ENCODE measurements at places on chromosomes 11 and 22. TPM values are rescaled to one million over a fixed set of nuclear protein-coding genes. Genes with fewer than 3 reads are reported as not detected.

The KCTD21 gene
- polyA plus RNA-seq: 4.3 TPM

The NAV2 gene
- polyA plus RNA-seq: 1.1 TPM

The KLHL35 gene
- 0.45 TPM for polyA plus RNA-seq

The OR51B4 gene
- 0.21 TPM for polyA plus RNA-seq

The CYP2D6 gene
- 7.4 TPM for polyA plus RNA-seq

The HPX gene
- polyA plus RNA-seq: 1.2 TPM

The BACE1 gene
- polyA plus RNA-seq: 0.06 TPM

The YPEL4 gene
- 0.19 TPM for polyA plus RNA-seq

The ESAM gene
- polyA plus RNA-seq: 48.6 TPM

The RAB36 gene
- polyA plus RNA-seq: 1.1 TPM

DNA sequence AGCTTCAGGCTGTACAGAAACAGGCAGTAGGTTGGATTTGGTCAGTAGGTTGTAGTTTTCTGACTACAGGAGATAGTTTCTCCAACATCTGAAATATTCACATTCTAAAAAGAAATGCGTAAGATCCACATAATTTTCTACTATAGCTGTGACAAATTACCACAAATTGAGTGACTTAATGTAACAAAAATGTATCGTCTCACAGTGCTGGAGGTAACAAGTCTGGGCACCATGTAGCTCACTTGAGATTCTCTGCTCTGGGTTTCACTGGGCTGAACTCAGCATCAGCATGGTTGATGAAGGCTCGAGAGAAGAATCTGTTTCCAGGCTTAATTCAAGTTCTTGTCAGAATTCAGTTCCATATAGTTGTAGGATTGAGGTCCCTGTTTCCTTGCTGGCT is 350.9 kb upstream of the CCDC179 start:
- no peak for DNase-seq

- DNase-seq: no peak
Observed at GRCh38 chr11:133078591-133079404, 453.5 kb downstream of the OPCML start.

DNA sequence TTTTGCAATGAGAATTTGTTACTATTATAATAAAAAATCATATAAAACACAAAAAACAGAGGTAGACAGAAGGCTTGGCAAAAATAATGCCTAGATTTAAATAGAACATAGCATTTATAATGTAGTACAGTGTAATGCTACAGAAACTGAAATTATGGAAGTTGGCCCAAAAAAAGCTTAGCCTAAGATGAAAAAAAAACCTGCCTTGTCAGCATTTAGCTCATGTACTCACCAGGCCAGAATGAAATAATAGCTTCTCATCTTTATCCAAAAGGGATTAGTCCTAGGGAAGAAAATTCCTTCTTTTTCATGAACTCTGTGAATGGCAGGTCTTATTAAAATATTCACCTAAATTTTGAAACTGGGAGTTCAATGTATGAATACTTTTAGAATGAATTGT is 951.1 kb downstream of the LRRC4C start:
- DNase-seq: no peak

GRCh38 chr11:2099516-2100349 is 39.5 kb downstream of the IGF2 start:
- DNase-seq: no peak

DNA sequence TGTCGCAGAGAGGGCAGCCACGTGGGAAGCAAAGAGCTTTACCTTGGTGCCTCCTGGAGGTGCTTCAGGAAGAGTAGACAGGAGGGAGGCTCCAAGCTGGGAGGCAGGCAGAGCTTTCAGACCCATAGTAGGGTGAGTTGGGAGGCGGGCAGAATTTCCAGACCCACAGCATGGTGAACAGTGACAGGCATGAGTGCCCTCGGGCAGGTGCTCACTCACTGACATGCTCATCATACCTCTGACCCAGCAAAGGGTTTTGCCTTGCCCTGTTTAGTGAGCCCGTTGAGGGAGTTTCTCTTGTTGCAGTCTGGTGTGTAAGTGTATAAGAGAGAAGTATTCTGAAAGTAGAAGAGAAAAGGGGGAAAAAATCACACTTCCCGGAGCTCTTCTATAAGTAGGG is 86.4 kb upstream of the NTM start:
- DNase-seq: no peak

DNA sequence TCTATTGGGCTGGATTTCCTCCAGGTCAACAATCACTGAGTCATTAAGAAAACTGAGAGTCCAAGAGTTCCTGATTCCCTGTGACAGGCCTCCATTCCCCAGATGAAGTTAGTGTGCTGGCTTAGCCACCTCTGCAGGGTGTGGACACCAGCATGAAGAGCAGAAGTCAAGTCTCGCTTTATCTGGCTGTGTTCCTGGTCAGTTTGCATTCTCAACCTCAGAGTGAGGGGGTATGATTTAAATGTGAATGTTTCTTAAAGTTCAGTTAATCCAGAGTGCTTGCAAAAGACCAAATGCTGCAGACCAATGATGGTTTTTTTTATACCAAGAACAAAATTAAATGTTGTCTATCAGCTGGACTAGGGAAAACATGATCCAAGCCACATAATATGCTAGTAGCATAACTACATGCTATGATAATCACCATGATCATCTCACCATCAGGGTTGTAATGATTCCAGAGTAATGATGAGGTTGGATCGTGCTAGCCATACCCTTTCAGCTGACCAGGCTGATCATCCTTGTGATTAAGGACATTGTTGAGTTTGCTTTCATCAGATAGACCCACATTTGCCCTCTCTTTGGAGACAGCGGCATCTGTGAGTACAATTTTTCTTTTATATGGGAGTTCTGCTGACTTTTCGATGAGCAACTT is 145.8 kb upstream of the ARHGAP20 start:
- DNase-seq: no peak

DNA sequence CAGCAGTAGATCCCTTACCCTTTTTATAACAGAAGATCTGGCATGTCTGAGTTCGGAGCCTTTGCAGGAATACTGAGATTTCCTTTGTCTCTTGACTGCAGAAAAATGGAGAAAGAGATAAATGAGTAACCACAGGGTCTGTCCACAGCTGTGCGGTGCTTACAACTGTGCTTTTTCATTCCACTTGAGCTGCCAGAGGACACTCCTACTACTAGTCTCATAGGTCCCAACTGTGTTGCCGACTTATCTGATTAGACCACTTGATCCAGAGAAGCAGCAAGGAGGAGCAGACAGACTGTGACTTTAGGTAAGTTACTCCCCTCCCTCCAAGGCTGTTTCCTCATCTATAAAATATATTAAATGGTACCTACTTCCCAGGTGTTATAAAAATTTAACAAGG is 17.5 kb downstream of the FAM227A start:
- no peak for DNase-seq

- DNase-seq: peak; percentile 20
Observed at GRCh38 chr11:102047305-102047924, at the start of gene CFAP300. CFAP300 (plus strand) TSS chr11:102047437; CDS start chr11:102047471, 34 bp downstream.

GRCh38 chr11:20093775-20094174 is 66.5 kb downstream of the DBX1 start:
- DNase-seq: no peak

GRCh38 chr11:59427068-59427382 is 812 bp upstream of the OR5A2 start:
- no peak for DNase-seq

GRCh38 chr11:82791779-82792178 is 58.1 kb upstream of the FAM181B start:
- no peak for DNase-seq

GRCh38 chr11:116168459-116168787 is 604.4 kb downstream of the BUD13 start:
- DNase-seq: no peak

DNA sequence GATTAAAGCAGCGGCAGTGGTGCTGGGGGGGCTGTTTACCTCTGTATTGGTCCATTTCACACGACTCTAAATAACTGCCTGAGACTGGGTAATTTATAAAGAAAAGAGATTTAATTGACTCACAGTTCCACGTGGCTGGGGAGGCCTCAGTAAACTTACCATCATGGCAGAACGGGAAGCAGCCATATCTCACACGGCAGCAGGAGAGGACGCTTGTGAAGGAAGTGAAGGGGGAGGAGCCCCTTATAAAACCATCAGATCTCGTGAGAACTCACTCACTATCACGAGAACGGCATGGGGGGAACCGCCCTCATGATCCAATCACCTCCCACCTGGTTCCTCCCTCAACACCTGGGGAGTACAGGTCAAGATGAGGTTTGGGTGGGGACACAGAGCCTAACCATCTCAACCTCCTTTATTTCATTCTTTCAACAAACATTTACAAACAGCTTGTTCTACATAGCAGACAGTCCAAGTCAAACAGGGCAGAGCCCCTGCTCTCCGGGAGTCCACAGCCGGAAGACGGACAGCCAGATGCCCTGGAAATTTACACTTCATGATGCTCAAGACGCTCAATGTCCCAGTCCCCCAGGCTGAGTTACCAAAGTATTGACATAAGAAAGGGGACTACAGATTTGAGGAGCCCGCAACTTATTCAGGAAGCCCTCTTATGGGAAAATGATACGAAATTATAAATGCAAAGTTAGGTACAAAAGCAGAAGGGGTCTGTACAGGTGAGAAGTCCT is 26.3 kb upstream of the HMGXB4 start:
- peak; percentile 11 for DNase-seq

DNA sequence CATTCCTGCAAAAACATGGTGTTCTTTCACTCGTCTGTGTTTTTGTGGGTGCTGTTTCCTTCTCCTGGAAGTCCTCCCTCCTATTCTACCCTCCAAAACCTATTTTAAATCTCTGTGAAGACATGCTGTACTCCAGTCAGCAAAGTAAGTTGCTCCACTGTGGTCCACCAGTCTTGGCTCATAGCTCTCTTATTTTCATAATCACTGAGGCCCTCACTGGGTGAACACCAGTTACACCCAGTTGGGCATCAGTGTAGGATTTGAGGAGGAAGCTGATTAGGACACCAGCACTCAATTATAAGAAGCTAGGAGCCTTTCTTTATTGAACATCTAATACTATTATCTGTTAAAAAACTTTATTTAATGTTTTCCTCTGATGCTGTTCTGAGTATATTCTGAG is 23.9 kb upstream of the EED start:
- no peak for DNase-seq

- no peak for DNase-seq
Observed at GRCh38 chr11:12629601-12630313, 44.5 kb upstream of the TEAD1 start.

GRCh38 chr22:29193021-29193420 is 12.7 kb upstream of the EMID1 start:
- DNase-seq: no peak

DNA sequence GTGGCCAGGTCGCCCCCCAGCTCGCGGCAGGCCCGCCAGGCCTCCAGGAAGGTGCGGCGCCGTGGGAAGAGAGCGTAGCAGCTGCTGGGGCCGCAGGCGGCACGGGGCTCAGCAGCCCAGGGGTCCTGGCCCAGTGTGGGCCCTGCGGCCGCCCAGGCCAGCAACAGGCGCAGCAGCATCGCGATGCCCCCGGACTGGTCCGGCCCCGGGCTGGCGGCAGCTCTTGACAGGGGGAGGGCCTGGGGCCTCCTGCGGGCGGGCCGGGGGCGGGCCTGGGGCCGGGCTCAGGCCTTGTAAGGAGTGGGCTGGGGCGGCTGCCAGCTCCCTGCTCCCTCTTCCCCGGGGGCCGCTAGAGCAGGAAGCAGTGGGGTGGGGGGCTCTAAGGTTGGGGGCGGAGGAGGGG is at the start of gene CD248:
CD248 (minus strand) TSS at position 196 of the 403 bp plus-strand sequence; CDS start at position 179, 17 bp downstream.
- DNase-seq: no peak

GRCh38 chr11:73530109-73530508 is 67.8 kb downstream of the FAM168A start:
- peak; percentile 9 for DNase-seq

- no peak for DNase-seq
Observed at GRCh38 chr11:61838921-61839320, 10.8 kb downstream of the FADS2 start.

GRCh38 chr11:19196432-19196831 is 5.4 kb downstream of the CSRP3 start:
- DNase-seq: no peak

DNA sequence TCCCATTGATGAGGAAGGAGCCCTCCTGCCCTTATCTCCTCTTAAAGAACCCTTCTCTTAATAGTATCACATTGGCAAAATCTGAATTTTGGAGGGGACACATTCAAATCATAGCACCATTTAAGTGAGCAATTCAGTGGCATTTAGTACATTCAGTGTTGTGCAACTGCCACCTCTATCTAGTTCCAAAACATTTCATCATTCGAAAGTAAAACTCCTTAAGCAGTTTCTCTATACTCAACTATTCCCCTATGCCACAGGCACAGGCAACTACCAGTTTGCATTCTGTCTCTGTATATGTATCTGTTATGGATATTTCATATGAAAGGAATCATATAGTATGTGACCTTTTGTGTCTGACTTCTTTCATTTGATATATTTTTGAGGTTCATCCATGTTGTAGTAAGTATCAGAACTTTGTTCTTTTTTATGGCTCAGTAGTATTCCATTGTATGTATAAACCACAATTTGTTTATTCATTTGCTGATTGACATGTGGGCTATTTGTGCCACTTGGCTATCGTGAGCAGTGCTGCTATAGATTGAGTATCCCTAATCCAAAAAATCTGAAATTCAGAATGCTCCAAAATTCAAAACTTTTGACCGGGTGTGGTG is 22.9 kb downstream of the FAR1 start:
- no peak for DNase-seq

DNA sequence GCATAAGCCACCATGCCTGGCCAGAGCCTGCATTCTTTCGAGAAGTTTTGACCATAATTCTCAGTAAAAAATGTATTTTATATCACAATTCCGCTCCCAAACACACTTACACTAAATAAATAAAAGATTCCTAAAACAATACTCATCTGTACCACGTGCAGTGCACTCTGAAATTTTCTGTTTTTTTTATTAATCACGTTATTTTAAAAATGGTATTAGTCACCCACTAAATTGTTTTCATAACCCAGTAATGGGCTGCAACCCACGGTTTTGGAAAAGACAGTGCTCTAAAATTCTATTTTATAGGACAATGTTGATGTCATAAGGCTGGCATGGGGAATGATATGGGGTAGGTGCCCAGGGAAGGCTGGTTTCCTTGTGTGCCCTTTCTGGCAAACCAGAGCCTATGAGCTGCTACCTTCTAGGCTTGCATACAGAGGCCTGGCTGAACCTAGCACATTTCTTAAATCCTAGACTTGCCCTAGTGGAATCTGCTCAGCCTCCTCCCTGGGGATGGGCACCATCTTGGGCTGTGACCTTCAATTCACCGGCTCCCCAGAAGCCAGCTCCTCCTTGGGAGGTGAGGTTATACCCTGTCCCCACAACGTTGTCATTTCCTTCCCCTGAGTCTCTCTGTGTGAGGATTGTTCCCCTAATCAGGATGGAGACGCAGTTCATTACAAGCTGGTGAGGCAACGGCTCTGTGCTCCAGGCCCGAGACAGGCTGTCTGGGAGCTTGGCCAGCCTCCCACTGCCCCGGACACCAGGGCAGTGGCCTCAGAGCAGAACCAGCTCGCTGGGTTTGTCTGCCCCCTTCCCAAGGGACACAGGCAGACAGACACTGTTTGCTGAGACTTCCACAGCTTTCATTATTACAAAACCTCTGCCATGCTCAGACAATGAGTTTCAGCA is 116.5 kb upstream of the NAV2 start:
- no peak for DNase-seq

DNA sequence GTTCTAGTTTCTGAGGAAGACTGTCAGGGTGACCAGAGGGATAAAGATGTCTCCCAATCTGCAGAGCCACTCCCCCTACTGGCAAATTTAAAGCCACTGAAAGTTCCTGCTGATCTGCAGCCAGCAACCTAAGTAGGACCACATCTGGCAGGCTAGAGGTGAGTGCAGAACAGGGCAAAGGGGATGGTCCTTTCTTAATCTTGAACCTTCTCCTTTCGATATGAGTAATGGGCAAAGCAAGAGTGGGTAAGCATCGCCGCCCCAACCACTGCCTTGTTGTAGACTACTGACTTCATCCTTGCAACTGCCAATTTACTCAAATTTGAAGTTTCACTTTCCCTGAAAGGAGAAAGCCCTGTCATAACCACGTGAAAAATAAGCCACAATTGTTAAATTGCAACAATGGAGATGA is 30.7 kb downstream of the SCUBE2 start:
- no peak for DNase-seq

Data from B cell (primary cell).